8988T (cell line): ENCODE measurements at places on chromosomes 1 and 21.
A peak's percentile ranks its signal among the peaks of the same experiment; 100 is the strongest.

- no peak for DNase-seq
These were observed 334.2 kb downstream of the NTNG1 start for GRCh38 chr1:107474877-107475612.

GRCh38 chr1:85850238-85850637 lies 142.0 kb upstream of the ZNHIT6 start:
- no peak for DNase-seq

DNA sequence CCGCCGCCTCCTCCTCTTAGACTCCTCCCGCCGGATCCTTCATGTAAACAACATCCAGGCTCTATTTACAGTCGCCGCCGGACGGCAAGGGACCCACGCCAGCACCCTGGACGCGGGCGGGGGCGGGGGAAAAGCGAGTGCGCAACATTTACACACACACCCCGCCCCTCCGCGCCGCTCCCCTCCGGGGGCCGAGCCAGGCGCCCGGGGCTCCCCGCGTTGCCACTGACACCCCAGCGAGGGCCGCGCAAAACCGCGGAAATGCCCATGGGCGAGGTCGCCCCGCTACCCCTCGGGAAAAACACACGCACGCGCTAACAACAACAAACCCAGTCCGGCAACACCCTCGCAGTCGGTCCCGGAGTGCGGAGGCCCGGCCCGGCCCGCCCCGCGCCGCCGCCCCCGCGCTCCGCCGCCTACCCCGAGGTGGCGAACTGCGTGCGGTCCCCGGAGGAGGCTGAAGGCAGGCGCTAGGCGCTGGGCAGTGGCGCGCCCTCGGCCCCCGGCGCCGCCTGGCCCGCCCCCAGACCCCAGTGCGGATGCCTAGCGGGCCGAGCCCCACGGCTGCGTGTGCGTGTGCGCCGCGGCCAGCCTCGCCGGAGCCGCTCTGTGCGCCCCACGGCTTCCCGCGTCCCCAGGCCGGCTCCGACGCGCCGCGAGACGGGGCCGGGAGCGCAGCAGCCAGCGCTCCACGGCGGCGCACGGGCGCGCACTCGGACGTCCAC lies 81.1 kb upstream of the AK4 start:
- DNase-seq, result peak; percentile 62

GRCh38 chr21:45972716-45973474 lies 8.7 kb upstream of the COL6A1 start:
- no peak for DNase-seq

DNA sequence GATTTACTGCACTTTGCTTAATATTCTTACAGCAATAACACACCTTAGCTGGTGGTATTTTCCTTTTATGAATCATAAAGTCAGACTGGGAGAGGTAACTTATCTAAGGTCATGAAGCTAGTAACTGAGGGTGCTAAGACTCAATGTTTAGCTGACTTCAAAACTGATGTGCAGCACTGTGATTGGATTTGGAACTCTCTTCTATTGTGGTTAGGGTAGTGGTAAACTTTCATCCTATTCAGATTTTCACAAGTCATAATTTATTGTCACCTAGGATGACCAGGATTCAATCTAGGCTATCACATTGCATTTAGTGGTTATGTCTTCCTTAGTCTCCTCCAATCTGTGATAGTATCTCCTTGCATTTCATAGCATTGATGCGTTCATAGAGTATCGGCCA lies 18.9 kb downstream of the EPB41 start:
- no peak for DNase-seq

DNA sequence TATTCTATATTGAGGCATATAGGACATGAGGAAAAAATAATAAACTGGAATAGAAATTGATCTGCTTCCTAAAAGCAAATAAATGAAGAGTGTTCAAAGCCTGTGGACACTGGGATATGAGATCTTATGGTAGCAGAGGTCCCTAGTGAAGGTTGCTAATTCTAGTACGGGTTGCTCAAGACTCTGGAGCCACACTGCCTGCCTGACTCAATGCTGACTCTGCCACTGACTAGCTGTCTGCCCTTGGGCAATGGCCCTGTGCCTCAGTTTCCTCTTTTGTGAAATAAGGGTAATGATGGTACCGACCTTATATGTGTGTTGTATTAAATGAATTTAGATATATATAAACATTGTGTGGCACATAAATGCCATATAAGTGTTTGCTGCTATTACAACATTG lies 59.0 kb upstream of the C1orf53 start:
- no peak for DNase-seq
